ENCODE measurements at places on chromosomes 2 and 18.
A peak's percentile ranks its signal among the peaks of the same experiment; 100 is the strongest.

DNA sequence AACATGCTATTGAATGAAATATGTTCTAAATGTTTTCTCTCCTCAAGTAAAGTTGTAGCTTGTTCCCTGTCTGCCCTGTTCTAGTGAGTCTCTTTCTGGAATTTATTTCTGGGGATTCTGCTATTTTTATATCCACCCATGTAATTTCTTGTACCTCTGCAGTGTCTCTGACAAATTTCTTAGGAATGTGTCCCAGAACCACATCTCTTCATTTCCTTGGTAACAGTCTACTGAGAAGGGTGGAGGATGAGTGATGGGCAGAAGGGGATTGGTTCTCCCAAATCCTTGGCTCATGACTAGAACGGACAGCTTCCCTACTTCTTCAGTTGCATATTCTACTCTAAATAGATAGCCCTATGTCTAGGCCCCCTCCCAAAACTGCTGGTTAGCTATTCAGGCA, 490.6 kb upstream of the LINC00305 start:
- DNase-seq: no peak

GRCh38 chr18:1648712-1649111, 744.0 kb downstream of the ADCYAP1 start:
- DNase-seq: no peak

DNA sequence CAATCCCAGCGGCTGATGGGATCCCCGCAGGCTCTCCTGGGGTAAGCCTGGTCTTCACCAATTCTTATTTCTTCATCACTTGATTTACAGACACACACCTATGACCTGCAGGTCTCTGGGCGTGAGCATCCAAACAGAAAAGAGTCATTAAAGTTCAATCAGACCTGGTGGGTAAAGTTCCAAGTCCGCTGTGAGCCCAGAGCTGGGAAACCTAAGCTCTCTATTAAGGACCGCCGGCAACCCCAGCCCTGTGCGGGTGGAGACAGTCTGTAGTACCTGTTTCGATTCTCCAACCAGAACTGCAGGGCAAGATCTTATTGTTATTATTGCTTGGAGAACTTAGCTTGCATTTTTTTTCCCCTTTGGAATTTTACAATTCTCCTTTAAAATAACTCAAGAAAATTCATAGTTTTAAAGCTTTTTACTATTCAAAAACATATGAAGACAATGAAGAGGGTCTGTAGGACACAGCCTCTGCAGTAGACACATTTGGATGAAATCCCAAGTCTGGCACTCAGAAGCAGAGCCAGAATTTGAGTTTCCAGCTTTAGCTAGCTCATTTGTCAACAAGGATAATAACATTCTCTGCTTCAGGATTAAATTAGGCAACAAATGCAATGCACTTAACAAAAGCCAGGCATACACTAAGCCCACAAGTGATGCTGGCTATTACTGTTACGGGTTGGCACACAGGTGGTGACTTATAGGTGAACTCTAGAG, 376.4 kb downstream of the INSIG2 start:
- no peak for DNase-seq

GRCh38 chr2:89841476-89841840, 1150.0 kb downstream of the RPIA start:
- DNase-seq: no peak

DNA sequence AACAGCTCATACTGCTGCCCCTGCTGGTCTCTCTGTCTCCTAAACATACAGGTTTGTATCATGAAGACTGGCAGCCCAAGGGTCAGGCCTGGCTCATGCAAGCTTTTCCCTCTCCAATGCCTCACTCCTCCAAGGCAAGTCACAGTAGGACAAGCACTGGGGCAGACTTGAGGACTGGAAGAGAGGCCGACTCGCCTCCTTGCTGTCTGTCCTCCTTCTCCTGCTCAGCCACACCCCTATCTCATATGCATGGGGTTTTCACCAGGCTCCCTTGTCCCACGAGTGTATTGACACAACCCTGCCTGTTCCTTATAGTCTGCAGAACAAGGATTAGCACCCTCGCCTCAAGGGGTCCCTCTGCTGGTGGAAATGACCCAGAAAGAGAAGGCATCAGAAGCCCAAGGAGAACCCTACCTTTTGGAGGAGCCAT, 223.7 kb downstream of the SOX11 start:
- DNase-seq: peak; percentile 65

GRCh38 chr2:197506658-197507057, 6.5 kb downstream of the HSPE1 start:
- no peak for DNase-seq

DNA sequence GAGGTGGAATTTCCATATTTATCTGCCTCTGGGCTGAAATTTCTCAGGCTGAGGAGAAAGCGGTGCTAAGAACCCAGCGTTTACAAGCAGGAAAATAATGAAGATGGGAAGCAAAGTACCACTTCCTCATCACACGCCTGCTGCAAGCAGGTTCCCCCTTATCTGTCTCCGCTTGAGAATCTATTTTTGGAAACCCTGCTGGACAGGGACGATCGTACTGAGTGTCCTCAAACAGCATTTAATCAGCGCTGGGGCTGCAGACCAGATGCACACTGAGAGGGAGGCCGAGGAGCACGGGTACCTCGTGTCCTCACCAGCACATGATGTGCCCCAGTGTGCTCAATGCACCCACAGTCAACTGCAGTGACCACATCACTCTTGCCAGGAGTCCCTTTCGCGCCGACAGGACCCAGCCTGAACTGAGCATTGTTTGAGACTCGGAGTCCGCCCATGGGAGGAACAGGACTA, 160.4 kb downstream of the HDAC4 start:
- DNase-seq: peak; percentile 31

GRCh38 chr2:26336719-26337118, 9.2 kb upstream of the SELENOI start:
- no peak for DNase-seq

DNA sequence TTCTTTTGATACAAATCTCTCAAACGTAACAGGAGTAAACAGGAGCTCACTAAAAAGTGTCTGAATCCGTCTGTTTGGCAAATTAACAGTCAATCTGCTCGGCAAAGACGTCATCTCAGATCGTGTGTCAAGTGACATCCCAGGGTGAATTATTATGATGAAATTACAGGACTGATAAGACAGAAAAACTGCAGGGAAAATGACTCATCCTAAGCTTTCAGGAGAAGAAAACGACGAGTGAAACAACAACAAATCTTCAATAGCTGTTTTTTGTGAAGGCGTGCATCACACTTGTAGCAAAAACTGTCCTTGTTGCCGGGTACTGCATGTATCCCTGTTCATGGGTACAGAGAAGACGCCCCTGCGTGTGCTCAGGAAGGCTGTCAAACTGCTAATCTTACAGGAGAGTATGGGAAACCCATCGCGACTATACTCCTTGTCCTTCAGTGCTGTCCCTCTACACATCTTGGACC, 24.9 kb downstream of the EPB41L3 start:
- no peak for DNase-seq

GRCh38 chr2:112942654-112943002, 31.7 kb downstream of the IL37 start:
- no peak for DNase-seq

DNA sequence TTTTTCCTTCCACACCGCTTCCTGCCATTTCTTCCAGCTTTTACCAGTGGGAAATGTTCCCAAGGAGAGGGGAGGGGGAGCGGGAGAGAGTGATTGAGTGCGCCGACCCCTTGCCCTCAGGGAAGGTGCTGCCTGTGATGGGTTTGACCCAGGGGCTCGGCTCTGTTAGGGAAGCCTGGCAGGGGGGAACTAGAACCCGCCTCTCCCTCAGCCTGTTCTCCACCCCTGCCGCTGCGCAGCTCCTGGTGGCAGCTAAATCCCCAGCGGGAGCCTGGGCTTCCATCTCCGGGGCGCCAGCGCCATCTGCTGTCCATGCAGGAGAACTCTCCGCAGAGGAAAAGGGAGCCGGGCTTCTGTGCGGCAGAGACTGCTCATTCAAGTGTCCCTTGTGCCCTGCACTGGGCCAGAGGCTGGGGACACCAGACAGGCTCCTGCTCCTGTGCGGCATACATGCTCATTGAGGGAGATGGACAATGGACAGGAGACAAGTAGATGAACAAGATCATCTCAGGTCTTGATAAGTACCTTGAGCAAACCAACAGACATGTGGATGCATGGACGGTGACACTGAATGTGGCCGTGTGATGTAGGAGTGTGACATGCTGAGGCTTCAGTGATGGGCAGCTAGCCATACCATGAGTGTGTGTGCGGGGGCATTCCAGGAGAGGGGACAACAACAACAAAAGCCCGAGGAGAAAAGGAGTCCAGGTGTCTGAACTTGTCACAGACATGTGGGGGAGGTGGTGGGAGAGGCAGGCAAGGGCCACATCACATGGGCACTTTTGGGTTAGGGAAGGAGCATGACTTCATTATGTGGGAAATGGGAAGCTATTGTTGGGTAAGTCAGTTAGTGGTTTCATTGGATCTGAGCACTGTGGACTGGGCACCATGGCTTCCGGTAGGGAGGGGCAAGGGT, 13.3 kb downstream of the CHPF start:
- DNase-seq: peak; percentile 88

DNA sequence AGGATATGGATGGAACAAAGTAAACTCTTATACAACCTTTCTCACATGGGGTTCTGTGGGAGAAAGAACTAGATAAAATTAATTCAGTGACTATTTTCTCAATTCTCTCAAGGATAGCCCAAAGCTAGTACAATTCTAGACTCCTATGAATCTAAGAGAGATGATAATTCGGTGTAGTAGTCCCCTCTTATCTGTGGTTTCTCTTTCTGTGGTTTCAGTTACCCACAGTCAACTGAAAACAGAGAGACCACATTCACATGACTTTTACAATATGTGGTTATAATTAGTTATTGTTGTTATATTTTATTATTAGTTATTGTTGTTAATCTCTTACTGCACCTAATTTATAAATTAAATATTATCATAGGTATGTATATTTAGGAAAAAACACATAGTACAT, 53.5 kb upstream of the C2orf15 start:
- no peak for DNase-seq

- no peak for DNase-seq
These were observed 162.2 kb downstream of the PKP4 start for GRCh38 chr2:158618891-158619490.

DNA sequence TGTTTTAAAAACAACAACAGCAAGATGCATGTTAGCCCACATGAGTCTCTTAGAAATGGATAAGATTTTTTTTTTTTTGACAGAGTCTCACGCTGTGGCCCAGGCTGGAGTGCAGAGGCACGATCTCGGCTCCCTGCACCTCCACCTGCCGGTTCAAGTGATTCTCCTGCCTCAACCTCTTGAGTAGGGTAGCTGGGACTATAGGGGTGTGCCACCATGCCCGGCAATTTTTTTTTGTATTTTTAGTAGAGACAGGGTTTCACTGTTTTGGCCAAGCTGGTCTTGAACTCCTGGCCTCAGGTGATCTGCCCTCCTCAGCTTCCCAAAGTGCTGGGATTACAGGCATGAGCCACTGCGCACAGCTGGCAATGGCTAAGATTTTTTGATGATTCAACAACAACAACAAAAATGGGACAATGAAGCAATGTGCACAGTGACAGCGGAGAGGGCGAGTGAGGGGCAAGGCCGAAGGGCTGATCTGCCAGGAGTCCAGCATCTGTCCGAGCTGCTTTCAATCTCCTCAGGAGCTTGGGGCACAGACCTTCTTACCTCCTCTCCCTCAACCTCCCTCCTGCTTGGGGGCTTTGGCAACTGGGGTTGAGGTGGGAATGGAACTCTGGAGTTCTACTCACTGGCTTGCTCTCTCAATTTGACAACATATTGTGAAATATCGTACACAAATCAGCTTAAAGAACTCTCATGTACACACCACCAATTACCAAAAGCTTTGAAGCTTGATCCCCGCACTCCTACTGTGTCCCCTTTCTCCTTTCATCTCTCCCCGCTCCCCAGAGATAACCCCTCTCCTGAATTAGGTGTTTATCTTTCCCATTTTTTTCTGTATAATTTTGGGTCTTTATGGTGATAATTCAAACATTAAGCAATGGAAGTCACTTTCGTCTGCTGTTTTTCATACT, 3.4 kb downstream of the ABCG8 start:
- DNase-seq: no peak

DNA sequence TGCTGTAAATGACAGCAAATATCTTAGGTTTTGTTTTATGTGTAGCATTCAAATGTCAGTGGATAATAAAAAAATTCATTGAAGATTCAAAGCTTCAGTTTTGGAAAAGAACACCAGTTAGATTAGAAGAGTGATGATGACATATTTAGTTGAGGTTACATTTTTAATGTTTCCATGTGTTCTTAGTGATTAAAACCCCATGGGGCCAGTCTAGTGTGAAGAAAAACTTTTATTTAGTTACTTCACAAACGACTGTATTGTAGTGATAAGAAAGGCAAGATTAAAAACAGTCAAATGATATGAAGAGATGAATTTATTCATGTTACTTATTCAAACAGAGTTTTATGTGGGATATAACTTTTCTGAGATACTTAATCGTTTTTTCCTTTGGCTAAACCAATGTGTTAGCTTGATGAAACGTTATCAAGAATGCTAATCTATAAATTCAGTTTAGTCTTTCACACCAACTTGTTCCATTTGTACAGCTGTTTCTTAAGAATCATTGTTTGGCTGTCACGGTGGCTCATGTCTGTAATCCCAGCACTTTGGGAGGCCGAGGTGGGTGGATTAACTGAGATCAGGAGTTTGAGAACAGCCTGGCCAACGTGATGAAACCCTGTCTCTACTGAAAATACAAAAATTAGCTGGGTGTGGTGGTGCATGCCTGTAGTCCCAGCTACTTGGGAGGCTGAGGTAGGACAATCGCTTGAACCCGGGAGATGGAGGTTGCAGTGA, 11.6 kb downstream of the BMPR2 start:
- no peak for DNase-seq

DNA sequence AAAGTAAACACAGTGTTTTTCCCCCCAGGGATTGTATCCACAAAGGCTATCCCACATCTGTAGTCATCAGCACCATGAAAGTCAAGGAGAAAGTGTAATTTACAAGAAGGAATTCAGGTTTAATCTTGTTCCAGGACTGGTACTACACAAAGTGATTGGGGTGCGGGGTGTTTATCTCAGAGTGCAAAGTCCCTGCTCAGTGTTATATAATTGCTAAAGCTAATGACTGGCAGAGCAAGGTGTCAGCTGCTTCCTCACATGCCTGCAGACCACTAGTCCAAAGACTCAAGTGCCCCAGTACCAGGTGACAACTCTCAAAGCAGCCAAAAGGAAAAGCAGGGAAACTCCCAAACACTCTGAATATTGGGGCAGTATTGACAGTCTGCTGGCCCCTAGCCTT, 40.4 kb upstream of the PDCL3 start:
- no peak for DNase-seq

DNA sequence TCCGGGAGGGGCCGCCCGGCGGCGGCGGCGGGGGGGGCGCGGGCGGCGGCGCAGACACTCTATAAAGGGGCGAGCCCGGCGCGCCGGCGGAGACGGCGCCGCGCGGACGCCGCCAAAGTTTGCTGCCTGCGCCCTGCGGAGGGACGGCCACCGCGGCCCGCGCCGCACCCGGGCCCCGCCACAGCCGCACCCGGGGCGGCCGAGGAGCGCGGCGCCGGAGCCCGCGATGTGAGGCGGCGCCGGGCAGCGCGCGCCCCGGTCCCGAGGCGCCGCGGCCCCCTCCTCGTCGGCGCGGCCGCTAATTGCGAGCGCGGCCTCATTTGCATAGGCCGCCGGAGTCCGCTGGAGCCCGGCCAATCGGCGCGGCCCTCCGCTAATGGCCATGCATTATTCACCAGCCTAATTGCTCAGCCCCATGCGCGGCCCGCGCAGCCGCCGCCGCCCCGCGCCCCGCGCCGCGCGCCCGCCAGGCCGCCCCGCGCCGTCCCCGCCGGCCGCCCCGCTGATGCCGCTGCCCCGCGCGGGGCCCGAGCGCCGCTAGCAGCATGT, at the start of gene SALL3:
Gene SALL3 (plus strand): TSS at position 89 of the 549 bp plus-strand sequence. CDS start 457 bp downstream, at position 546.
- DNase-seq: peak; percentile 61

GRCh38 chr2:182821182-182821581, 45.3 kb downstream of the FRZB start:
- DNase-seq: no peak

- no peak for DNase-seq
These were observed 27.1 kb upstream of the PTMA start for GRCh38 chr2:231680992-231681852.

Measured in NCI-H1417 (cell line).